ENCODE measurements at places on chromosomes 5 and 9.

- DNase-seq: no peak
Measured at GRCh38 chr9:129632460-129632859, 6.5 kb downstream of the NTMT1 start.

- no peak for DNase-seq
Measured at GRCh38 chr9:21605489-21605931, 123.4 kb upstream of the IFNE start.

DNA sequence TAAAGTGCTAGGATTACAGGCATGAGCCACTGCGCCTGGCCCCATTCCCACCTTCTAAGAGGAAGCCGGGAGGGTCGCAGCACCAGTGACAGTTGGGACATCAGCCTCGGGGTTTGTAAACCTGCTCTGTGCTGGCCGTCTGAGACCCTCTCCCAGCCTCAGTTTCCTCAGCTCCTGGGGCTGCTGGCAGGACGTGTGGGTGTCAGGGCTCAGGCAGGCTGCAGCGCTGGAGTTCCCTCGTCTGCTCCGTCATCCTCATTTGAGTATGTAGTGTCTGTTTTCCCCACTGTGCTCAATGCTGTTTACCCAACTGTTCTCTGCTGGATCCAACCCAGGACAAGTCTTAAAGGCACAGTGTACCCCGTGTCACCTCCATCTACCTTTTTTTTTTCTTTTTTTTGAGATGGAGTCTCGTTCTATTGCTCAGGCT lies 2.0 kb upstream of the NINJ1 start:
- no peak for DNase-seq

- DNase-seq: no peak
Measured at GRCh38 chr9:135857843-135858242, 49.5 kb downstream of the CAMSAP1 start.

- no peak for DNase-seq
Measured at GRCh38 chr5:132483661-132484390, 6.7 kb downstream of the IRF1 start.

GRCh38 chr5:122942164-122942914 lies 94.2 kb downstream of the PPIC start:
- no peak for DNase-seq

All from GM10248 (cell line).